Aorta (tissue), 5 donors: ENCODE measurements at places on chromosomes 2 and 18. TPM values are rescaled to one million over a fixed set of nuclear protein-coding genes. Genes with fewer than 3 reads are reported as not detected.
A peak's percentile ranks its signal among the peaks of the same experiment; 100 is the strongest.

DNA sequence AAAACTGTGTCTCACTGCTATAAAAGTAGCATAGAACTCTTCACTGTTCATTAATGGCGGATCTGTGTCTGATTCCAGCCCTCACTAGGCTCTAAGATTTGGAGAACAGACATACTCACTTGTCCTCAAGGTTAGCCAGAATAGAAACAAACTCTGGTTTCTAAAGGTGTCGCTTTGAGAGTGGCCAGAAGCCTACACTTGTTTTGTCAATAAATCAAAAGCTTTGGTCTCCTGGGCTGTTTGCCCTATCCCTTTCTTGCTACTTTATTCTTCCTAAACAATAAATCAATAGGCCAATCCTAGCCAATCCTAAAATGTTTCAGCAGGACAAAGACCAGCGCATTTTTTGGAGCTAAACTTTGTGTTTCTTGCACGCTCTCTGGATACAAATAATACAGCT, 1064.6 kb upstream of the CHAC2 start:
- no peak for DNase-seq

GRCh38 chr18:3051718-3052410, 38.9 kb upstream of the LPIN2 start:
- DNase-seq: no peak

DNA sequence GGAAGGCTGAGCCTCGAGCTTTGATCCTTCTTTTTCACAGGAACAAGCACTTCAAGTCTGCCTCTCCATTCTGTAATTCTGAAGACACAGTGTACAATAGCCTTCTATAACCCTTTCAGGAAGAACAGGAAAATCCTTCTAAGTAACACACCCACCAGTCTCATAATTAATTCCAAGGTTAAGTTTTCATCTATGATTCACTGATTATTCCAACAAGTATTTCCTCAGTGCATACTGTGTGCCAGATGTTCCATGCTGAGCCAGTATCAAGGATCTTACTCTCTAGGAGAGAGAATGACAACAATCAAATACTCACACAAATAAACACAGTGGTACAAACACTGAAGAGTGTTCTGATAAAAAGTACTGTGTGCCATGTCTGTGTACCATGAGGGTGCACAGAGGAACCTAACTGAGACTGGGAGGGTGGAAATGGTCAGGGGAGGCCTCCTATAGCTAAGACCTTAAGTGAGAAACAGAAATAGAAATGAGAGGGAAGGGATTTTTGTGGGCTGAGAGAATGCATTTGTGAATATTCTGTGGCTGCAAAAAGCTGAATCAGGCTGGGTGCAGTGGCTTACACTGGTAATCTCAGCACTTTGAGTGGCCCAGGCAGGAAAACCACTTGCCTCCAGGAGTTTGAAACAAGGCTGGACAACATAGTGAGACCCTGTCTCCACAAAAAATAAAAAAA, 7.3 kb upstream of the MTLN start:
- DNase-seq: no peak

DNA sequence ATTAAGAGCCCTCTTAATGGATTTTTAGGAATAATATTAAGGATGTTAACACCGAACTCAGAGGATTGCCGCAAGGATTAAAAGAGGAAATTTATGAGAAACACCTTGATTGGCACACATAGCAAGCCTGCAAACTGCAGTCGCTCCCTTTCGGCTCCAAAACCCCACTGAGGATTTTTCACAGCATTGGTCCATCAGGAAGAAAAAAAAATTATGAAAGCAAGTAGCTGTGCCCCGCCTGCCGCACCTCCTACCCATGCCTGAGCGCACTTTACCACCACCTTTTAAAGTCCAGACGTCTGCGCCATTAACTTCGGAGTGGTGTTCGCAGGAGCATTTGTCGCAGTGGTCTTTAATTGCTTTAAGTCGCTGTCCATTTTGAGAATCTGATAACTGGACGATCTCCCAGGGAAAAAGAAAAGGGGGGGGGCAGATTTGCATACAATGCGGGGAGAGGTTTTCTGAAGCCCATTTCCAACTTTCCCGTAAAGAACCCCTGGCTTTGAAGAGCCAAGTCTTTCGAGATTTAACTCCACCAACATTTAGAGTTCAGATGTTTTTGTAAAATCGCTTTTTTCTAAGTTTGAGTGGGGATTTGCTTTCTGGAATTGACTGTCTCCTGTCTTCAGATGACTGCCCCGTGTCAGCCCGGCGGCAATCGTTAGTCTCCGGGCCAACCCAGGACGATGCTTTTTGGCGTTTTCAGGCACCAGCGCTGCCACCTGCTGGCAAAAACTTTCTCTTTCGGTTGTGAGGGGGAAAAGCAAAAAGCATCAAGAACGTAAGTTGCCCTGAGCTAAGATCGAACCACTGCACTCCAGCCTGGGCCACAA, 913 bp upstream of the TRABD2A start:
- DNase-seq: peak; percentile 90

DNA sequence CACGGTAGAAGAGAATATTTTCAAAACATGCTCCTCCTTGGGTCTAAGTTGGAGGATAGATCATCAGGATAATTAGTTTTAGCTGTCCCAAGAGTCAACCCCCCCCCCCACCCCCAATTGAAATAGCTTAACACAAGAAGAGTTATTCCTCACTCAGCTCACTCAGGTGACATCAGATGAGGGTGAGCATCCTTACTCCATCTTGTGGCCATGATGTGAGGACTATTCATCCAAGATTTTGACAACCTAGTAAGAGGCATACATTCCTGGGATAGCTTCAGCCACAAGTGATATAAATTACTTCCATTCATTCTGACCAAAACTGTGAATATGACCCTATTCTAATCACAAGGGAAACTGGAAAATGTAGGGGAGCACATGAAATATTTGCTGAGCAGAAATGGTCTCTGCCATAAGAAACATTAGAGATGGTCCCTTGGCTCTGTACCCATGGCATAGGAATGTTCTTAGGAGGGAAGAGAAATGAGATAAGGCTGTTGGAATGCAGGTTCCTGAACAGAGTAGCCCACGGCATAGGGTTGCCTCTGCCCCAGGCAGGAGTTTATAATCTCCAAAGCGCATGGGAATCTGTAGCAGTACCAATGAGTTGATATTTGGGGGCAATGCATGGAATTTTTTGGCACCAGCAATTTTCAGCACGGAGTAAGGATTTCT, 257.2 kb downstream of the CYRIA start:
- DNase-seq: no peak

DNA sequence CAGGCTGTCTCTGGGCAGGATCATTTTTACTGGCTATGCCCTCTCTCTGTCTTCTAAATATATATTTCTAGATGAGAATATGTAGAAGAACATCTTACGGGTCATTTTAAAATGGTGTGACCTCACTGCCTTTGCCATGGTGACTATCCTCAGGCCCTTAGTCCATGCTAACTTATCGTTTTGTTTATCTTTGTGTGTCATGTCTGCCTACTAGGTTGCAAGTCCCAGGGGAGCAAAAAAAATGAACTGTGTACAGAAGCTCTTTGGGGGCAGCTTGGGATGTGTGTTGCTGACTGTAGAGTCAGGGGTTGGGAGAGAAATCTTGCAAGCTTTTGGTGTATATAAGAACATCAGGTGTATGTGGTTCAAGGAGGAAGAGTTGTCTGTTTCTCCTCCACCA, 11.0 kb downstream of the CPSF3 start:
- no peak for DNase-seq

DNA sequence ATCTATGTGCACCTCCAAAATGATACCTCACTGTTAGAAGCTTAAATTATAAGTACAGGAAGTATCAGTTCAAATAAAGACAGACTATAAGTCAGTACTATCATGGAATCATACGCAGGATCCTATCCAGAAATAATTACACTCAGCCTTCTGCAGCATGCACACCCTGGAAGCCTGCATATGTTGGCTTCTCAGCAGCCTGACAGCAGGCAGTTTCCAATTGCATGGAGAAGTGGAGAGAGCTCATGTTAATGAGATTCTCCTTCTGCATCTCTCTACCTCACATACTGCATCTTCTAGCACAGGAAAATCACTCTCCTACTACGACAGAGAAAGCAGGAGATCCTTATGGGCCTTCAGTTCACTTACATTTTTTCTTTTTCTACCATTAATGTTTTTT, 20.5 kb downstream of the NR4A2 start:
- DNase-seq: no peak

GRCh38 chr2:139083121-139083520, 302.9 kb upstream of the NXPH2 start:
- no peak for DNase-seq

GRCh38 chr2:100104718-100105677, 37.4 kb downstream of the AFF3 start:
- no peak for DNase-seq

DNA sequence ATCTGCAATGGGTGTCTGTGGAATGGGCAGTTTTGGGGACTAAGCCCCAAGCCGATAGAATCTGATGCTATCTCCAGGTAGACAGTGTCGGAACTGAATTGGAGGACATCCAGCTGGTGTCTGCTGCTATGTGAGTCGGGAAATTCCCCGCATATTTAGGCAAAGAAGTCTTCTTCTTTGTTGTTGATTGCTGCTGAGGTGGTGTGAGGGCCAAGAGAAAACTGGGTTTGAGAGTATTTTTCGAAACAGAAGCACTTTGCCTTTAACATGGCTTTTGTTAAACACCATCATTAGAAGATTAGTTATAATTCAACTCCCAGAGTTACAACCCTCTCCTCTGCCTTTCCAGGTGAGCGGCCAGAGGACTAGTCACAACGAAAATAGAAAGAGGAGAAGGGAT, 49.4 kb upstream of the ACTR3 start:
- DNase-seq: no peak

DNA sequence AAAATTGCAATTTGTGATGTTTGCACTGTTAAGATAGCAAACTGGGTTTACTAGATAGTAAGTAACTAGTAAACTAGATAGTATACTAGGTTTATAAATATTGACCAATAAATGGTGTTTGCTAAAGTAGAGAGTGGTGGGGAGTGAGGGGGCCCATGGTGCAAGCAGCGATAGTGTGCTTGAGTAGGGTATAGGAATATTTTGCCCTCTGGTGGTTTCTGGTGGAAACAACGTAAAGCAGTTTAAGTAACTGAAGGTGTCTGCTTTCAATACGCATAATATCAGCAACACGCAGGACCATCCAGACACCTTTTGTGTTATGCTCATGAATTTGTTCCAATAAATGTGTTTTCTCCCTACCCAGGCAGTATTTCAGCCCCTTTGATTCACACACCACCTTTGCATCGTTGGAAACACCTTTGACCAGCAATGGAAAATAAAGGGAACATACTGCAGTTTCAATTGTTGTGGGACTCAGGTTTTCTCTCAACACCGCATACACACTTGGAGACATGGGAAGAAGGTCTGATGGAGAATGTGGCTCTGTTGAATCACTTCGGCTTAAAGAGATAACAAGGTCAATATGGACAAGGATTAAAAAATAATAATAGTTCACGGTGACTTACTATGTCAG, 16.7 kb upstream of the STAT1 start:
- DNase-seq: no peak

DNA sequence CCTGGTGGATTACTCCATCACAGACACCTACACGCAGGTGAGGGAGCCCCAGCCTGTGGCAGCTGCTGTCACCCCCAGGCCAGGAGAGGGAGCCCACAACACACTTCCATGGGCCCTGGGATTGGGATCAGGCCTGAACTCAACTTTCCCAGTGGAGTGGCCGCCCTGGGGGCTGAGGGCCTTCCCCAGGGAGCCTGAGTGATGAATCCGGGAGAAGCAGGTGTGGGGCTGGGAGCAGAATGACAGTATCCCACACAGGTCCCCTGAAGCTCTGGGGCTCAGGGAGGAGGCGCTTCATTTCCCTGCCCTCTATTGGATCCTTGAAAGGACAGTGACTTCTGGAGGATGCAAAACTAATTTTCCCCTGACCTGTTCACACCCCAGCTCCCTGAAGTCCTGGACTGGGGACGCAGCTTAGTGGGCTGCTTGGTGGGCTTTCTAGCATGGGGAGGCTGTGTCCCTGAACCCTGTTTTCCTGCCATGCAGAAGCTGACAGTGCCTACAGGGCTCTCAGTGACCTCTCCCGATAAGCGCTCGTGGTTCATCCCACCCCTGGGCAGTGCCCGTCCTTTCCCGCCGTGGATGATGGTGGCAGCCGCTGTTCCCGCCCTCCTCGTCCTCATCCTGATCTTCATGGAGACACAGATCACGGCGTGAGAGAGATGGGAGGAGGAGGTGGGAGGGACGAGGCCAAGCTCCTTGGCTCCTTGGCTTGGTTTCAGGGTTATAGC, 11.0 kb downstream of the SLC4A3 start:
- no peak for DNase-seq

- no peak for DNase-seq
Observed at GRCh38 chr18:24414349-24415003, 12.0 kb upstream of the IMPACT start.

DNA sequence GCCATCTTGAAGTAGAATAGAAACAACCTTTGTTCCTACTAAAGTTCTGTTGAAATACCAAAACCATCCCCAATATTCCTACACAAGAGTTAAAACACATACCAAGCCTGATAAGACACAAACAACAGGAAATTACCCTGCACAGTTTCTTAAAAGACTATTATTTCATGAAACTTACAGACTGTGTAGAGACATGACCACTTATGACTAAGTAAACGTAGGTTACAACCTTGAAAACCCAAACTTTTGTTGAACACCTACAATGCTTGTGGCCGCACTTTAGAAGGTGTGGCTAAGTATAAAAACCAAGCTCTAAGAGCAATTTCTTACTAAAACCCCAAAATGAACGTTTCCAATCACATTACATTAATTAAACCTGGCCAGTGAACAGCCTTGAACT, 2.0 kb downstream of the SMAD2 start:
- DNase-seq: no peak

GRCh38 chr2:65625982-65626381, 193.6 kb upstream of the SPRED2 start:
- DNase-seq: no peak

DNA sequence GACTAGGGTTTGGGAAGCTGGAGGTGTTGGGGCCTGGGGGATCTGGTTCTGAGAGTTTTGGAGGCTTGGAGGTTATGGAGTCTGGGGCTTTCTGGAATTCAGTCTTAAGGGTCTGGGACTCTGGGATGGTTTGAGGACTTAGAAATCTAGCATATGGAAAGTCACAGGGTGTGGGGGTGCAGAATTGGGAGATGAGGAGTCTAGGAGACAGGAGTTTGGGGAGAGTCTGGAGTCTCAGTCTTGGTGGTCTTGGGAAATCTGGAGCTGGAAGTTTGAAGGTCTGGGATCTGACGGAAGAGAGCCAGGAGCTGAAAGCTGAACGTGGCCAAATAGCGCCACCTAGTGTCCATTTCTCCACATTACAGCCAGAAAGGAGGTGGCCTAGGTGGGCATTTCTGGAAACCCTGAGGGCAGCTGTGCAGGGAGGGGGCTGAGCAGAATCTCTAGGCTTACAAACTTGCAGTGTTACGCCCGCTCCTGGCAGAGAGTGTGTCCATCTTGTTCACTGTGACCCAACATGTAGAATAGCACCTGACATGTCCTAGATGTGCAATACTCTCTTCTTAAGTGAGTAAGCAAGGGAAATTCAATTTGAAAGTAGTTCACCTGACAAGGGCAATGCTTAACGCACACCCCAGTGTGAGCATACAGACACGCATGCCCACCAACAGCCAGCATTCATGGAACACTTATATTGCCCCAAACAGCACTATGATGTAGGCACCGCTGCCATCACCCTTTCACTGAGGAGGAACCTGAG, 204.8 kb downstream of the TFCP2L1 start:
- no peak for DNase-seq

Gene PCARE
- total RNA-seq: not detected

Gene ZNF892
- 8.3 TPM for total RNA-seq

Gene TLX2
- not detected for total RNA-seq

Gene ANKRD62
- total RNA-seq: not detected

Gene SNORC
- total RNA-seq: 1.7 TPM

Gene NLRC4
- 3.7 TPM for total RNA-seq

Gene DDX18
- total RNA-seq: 42.2 TPM

Gene NR4A2
- 62.0 TPM for total RNA-seq

Gene MTCL1
- total RNA-seq: 10.5 TPM
